ENCODE measurements at places on chromosomes 12 and 14.
A peak's percentile ranks its signal among the peaks of the same experiment; 100 is the strongest.

DNA sequence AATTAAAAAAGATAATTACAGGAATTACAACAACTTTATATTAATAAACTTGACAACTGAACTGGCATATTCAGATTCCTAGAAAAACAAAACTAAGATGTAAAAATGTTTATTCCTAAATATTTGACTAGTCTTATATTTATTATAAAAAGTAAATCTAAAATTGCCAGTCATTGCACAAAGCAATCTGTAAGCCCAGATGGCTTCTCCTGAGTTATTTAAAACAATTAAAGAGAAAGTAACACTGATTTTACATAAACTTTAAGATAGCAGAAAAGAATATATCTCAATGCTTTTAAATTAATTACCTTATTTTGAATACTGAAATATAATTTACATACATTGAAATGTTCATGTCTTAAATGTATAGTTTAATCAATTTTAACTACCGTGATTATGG is 434.1 kb upstream of the RPL10L start:
- DNase-seq: no peak

DNA sequence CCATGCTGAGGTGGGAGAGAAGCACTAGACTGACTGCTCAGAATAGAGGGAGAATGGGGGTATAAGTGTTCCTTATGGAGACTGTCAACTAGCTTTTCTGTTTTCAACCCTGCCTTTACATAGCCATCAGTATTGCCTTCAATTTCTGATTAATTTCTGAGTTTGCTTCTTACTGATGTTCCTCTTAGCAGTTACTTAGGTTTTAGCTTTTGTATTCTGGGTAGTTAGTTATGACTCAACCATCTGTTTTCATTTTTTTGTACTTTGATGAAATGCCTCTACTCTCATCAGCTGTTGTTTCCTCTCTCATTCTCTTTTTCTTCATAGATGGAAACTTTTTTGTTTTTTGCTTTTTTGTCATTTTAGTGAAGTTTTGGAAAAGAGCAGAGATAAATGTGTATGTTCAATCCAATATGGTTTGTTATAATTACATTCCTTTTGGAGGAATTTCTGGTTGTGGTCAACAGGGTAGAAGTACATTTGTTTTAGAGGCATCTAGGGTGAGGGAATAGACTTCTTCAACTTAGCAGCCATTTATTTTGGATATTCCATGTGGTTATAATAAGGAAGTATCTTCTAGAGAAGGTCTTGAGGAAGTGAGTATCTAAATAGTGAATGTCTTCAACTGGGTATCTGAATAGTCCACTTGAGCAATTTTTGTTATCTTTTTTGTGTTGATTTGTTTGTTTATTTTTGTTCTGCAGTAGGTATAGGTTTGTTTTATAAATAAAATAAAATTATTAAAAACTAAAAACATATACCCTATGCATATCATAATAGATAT is 29.6 kb downstream of the PMCH start:
- no peak for DNase-seq

DNA sequence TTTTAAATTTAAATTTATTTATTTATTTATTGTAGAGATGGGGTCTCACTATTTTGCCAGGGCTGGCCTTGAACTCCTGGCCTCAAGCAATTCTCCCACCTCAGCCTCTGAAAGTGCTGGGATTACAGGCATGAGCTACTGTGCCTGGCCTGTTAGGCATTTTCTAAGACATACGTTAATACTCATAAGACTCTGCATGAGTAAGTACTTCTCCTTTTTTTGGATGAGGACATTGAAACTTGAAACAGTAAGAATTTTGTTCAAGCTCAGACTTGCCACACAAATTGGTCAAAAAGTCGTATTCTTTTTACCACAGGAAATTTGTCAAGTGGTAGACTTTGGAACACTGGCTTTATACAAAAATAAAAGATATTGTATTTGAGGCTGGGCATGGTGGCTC is 187.4 kb upstream of the RASSF8 start:
- DNase-seq: no peak

DNA sequence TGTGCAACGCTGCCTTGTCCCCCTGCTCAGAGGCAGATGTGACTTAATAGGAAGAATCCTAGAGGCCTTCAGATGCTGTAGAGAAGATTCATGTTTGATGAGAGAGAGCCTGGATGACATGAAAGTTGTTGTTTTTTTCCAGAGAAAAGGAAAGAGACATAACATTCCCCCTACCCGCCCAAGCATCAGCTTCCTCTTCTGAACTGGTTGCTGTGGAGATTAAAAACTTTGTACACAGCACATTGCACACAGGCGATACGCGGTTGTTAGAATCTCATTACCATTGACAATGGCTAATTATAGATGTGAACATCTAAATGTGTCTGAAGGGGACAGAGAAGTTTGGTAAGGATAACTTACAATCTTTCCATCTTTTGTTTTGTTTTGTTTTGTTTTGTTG is 13.6 kb upstream of the ETFBKMT start:
- DNase-seq: no peak

GRCh38 chr12:48061938-48062719 is 43.8 kb downstream of the SENP1 start:
- DNase-seq: no peak

GRCh38 chr14:75667099-75667765 is 6.2 kb downstream of the TTLL5 start:
- no peak for DNase-seq

- DNase-seq: no peak
Measured at GRCh38 chr14:62759796-62760195, 285.5 kb downstream of the KCNH5 start.

GRCh38 chr12:26379777-26380467 is 184.5 kb downstream of the SSPN start:
- no peak for DNase-seq

GRCh38 chr12:5593086-5593485 is 161.2 kb downstream of the NTF3 start:
- DNase-seq: no peak

DNA sequence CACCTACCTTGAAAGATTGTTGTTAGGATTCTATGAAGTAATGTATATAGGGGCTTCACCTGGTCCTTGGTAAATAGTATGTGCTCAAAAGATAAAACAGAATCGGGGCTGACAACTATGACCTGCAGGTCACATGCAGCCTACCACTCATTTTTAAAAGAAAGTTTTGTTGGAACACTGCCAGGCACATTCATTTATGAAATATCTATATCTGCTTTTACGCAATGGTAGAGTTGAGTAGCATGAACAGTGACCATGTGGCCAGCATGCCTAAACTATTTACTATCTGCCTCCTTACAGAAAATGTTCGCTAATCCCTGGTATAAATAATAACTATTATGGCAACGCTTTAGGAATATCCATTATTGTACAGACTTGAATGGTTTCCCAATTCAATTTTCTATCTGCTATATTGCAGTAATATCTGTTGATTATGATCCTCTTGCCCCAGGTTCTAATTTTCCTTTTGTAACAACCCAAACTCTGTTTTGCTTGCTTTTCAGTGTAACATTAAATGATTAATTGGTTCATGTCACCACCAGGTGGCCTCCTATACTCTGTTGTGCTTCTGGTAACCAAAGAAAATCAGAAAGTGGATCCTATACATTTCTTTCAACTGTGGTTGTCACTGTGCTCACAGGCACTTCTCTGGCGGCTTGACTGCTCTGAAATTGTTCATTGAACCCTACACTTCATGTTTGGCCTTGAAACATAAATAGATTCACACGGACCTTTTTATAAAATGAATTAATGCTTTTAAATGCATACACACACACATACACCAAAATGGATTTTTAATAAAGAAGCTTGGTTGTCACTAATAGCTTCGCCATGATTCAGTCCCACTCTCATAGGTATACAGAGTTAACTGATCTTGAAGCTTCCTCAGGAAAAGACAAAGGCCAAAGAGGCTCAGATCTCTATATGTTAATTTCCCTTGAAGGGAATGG is 227.7 kb upstream of the NPAS3 start:
- peak; percentile 1 for DNase-seq

DNA sequence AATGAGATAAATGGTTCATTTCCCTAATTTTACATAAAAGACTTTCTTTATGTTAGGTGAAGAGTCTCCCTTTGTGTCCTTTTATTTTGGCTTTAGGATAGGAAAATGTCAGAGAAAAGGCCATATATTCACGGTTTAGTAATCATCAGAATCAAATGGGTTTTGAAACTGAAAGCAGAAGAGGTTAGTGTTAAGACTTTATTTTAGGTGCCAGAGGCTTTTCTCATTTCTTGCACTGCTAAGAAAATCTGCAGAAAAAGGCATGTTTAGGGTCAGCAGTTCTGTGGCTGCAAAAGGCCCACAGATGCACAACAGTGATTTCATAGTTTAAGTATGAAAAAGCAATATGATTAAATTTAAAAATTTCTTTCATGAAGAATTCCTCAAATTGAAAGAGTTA is 80.4 kb upstream of the SINHCAF start:
- no peak for DNase-seq

- no peak for DNase-seq
Measured at GRCh38 chr12:101087920-101088319, 122.1 kb downstream of the SLC5A8 start.

- no peak for DNase-seq
Measured at GRCh38 chr12:99911081-99911480, 73.7 kb downstream of the ANKS1B start.

DNA sequence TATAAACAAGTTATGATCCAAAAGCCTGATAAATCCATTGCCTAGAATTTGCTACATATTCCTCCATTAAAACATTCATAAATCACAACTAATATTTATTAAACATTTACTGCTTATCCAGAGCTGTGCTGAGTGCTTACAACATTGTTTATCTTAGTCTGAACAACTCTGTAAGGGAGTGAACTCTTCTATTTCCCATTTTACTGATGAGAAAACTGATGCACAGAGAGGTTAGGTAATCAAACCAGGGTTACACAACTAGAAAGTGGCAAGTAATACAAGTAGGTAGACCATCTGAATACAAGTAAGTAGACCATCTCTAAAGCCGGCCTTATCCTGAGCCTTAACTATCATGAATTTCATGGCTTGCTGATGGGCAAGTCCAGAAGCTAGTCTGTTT is 39.5 kb downstream of the WASHC3 start:
- no peak for DNase-seq

DNA sequence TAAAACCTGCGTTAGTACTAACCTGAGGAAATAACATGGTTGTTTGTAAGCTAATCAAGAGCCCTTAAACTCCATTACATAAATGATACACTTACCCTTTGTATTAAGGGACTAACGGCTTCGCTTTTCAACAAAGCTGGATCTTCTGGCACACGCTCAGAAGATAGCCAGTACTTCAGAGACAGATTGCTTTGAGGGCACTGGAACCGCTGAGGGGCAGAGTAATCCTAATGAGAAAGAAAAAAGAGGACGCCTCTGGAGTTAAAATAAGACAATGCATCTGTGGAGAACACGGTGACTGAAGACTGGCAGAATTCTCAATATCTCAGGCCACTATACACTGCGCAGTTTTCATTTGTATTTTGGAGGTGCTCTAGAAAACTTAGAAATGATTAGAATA is 1.5 kb upstream of the KTN1 start:
- no peak for DNase-seq

- no peak for DNase-seq
Measured at GRCh38 chr14:34710006-34710405, 4.4 kb downstream of the CFL2 start.

GRCh38 chr12:6183689-6184428 is 16.3 kb upstream of the CD9 start:
- no peak for DNase-seq

GRCh38 chr12:52145228-52146088 is 46.4 kb downstream of the KRT80 start:
- DNase-seq: no peak

GRCh38 chr12:113439606-113440030 is 17.4 kb downstream of the SDSL start:
- no peak for DNase-seq

- no peak for DNase-seq
Measured at GRCh38 chr14:59811815-59812214, 58.8 kb downstream of the RTN1 start.

- no peak for DNase-seq
Measured at GRCh38 chr12:49089821-49090773, 4.5 kb downstream of the DHH start.

GRCh38 chr12:124385219-124385969 is 90.5 kb downstream of the RFLNA start:
- DNase-seq: no peak

- no peak for DNase-seq
Measured at GRCh38 chr14:90054803-90055202, 7.0 kb upstream of the KCNK13 start.

DNA sequence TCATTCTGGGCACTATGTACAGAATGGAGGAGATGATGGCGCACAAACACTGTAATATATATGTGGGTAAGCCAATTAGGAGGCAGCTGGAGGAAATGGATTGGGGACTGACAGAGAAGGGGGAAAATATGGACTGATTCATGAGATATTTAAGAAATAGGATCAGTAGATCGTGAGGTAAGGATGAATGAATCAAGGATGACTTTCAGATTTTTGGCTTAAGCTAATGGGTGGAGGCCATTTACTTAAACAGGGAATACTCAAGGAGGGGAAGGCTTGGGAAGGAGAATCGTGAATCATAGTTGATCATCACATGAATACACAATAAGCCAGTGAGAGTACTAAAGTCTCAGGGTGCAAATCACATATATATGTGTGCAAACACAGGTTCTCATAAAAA is 11.2 kb upstream of the GNPNAT1 start:
- DNase-seq: no peak

GRCh38 chr12:3602488-3602887 is 111.5 kb downstream of the PRMT8 start:
- no peak for DNase-seq

GRCh38 chr12:6699989-6700645 is 498 bp downstream of the PIANP start:
- no peak for DNase-seq

DNA sequence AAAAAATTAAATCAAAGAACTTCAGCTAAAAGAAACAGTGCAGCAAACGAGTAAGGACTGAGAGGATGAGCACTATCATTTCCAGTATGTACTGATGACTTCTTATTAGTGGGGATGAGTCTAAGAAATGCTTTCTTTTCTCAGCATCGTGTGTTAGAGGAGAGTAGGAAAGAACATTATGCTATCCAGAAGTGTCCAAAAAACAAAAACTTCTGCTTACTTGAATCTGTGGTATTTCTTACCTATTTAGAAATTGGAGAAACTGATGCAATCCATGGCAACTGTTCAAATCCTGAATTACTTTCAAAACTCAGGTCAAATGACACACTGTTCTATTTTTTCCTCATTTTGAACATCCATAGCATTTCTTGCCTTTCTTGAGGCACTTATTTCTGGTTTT is 23.7 kb downstream of the ABCD2 start:
- DNase-seq: no peak

- DNase-seq: no peak
Measured at GRCh38 chr14:32203928-32204357, 874 bp upstream of the RNU6-8 start.

DNA sequence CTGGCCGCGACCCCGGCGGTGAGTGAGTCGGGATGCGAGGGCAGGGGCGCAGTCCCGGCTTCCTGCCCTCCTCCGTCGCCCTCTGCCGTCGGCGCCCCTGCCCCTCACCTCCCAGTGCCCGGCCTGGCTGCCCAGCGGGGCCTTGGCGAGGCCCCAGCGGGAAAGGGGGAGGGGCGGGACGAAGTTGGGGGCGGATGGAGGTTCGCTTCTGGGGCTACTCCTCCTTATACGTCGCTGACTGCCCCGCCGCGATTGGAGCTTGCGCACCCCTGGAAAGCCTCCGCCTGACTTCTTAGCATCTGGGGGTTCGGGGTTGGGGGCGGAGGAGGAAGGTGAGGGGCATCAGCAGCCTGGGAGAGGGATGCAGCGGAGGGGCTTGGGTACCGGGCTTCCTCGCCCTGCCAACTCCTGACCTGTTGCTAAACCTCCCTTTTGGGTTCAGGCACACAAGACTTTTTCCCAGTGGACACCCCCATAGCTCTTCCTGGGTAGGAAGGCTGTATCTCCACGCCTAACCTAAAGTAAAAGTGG is 406 bp downstream of the TMEM263 start:
- peak; percentile 37 for DNase-seq

GRCh38 chr12:108696111-108696995 is 35.0 kb downstream of the CORO1C start:
- no peak for DNase-seq
